ENCODE measurements at places on chromosomes 13 and 19.

- no peak for DNase-seq
Measured at GRCh38 chr13:100881291-100881864, 206.8 kb upstream of the TMTC4 start.

DNA sequence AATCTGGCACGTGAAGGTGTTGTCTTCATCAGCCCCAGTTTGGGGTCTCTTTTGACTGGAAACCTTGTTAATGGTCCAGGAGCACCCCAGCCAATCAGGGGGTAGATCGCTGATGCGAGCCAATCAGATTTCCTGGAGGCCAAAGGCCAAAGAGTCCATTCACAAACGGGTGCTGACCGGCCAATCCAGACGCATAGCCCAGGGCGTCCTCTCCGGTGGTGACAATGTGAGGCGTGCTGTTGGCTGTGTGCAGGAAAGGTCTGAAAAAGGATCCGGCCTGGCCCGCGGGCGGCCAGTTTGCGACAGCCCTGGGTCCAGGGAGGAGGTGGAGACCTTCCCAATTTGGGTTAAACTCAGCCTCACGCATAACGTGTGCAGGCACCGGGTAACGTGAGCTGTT is 3.1 kb downstream of the MAST3 start:
- DNase-seq = peak; percentile 66

- DNase-seq = no peak
Measured at GRCh38 chr19:46288896-46289588, 7.8 kb upstream of the HIF3A start.

DNA sequence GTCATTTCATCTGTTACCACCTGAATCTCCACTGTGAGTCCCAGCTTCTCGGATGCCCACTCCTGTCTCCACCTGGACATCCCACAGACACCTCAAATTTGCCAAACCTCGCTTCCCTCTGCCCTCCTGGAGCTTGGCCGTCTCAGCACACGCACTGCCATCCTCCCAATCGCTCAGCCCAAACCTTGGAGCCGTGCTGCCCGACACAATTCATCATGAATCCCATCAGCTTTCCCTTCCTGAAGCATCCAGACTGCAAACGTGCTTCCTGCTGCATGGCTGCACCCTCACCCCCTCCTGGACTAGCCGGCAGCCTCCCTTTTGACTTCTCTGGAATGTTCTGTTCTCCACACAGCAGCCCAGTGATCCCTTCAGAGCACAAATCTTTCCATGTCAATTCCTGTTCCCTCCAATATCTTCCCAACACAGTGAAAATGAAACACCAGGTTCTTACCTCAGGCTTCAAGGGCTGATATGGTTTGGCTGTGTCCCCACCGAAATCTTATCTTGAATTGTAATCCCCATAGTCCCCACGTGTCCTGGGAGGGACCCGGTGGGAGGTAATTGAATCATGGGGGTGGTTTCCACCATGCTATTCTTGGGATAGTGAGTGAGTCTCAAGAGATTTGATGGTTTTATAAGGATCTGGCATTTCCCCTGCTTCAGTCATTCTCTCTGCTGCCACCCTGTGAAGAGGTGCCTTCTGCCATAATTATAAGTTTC is 1.1 kb upstream of the PROZ start:
- no peak for DNase-seq

DNA sequence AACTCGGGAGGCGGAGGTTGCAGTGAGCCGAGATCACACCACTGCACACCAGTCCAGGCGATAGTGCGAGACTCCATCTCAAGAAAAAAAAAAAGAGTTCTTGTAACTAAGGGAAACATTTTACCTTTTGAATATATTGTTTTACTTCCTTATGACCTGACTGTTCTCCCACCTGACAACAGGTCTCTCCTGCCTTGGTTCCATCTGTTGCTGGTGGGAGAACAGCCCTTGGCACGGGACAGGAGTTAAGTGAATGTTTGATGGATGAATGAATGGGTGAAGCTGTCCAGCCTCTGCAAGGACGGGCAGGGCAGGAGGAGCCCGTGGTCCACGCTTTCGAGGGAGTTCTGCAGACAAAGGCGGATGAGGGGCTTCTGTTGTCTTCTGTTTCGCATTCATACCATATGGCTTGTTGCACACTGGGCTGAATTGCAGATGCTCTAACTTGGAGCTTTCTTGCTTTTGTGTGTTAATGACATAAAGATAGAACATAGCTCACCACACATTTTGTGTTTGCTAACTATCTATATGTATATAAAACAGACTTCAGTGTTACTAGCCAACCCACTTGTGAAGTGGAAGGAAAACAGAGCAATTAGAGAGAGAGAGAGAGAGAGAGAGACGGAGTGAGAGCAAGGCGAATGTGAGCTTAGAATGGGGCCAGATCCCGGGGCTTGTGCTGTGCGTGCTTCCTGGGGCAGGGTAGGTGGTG is 16.2 kb upstream of the CCNE1 start:
- no peak for DNase-seq

GRCh38 chr13:79776531-79777295 is 295.8 kb downstream of the NDFIP2 start:
- no peak for DNase-seq
